Bone marrow (tissue), 2 donors: ENCODE measurements at places on chromosomes 5 and 9.

DNA sequence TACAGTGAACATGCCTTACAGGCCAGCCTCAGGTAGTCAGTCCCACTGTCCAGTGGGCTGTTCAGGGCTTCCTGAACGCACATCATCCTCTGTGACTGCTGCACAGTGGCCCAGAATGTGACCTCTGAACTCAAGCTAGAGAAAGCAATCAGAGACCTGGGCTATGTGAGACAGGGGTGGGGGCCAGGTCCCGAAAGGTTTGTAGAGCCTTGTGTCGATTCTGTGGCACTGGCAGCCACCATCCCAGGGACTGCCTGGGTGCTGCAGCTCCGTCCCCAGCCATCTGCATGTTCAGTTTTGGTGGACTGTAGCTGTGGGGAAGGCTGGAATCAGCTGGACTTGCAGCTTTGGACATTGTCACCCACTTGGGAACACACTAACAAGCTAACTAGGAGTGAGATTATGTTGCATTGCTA is 47.7 kb downstream of the MVB12B start:
- DNase-seq = no peak

GRCh38 chr9:70494221-70494620 is 79.8 kb upstream of the KLF9 start:
- DNase-seq = peak; percentile 54

DNA sequence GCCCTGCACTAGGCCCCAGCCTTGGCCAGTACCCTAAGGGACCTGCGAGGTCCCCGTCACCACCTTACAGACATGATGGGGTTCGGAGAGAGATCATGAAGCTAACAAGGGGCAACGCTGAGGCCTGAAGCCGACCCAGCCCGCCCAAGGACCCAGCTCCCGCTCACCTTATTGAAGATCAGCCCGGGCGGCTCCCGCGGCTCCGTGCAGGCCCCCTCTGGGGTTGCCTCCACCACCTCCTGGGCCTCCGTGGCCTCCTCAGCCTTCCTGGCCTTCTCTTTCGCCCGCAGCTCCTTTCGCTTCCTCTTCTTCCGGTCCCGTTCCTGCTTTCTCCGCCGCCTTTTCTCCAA is 3.6 kb downstream of the SURF6 start:
- no peak for DNase-seq

GRCh38 chr9:110432253-110432652 is 94.6 kb upstream of the TXNDC8 start:
- DNase-seq = no peak

GRCh38 chr5:10740384-10740783 is 20.6 kb downstream of the DAP start:
- no peak for DNase-seq

GRCh38 chr5:106392766-106393165 is 1278.0 kb downstream of the EFNA5 start:
- no peak for DNase-seq

GRCh38 chr9:104987743-104988142 is 59.8 kb upstream of the ABCA1 start:
- no peak for DNase-seq

- DNase-seq = no peak
Measured at GRCh38 chr5:36450229-36451014, 148.7 kb upstream of the RANBP3L start.

DNA sequence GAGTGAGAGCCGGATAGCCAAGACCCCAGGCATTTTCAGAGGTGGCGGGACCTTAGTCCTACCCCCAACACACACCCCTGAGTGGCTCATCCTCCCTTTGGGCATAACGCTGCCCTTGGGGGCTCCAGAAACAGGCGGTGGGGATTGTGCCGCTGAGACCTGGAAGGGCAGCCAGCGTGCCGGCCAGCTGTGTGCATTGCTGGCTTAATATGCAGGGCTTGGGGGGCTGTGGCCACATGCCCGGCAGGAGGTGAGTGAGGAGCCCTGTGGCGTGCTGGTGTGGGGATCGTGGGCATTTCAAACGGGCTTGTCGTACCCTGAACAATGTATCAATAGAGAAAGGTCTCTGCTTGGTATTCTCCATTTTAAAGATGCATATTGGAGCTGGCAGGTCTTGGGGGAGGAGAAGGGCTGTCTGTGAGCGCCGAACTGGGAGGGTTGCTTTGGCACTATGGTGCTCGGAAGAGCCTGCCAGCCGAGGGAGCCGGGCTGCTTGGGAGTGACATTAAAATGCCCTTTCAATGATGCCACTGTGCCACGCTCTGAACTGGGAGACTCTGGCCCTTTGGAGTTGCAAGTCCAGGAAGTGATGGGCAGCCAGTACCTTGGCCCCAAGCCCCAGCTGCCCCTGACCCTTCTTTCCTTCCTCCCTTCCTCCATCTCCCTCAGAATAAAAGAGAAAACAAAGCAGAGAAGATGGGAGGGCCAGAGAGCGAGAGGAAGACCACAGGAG is 11.2 kb upstream of the OLFM1 start:
- DNase-seq = no peak

GRCh38 chr5:43231977-43232376 is 40.0 kb downstream of the NIM1K start:
- no peak for DNase-seq

GRCh38 chr5:76303921-76304320 is 99.2 kb upstream of the IQGAP2 start:
- no peak for DNase-seq

GRCh38 chr9:83920469-83920926 is 734 bp downstream of the KIF27 start:
- DNase-seq = no peak

- no peak for DNase-seq
Measured at GRCh38 chr5:158609333-158610050, 490.2 kb downstream of the EBF1 start.

DNA sequence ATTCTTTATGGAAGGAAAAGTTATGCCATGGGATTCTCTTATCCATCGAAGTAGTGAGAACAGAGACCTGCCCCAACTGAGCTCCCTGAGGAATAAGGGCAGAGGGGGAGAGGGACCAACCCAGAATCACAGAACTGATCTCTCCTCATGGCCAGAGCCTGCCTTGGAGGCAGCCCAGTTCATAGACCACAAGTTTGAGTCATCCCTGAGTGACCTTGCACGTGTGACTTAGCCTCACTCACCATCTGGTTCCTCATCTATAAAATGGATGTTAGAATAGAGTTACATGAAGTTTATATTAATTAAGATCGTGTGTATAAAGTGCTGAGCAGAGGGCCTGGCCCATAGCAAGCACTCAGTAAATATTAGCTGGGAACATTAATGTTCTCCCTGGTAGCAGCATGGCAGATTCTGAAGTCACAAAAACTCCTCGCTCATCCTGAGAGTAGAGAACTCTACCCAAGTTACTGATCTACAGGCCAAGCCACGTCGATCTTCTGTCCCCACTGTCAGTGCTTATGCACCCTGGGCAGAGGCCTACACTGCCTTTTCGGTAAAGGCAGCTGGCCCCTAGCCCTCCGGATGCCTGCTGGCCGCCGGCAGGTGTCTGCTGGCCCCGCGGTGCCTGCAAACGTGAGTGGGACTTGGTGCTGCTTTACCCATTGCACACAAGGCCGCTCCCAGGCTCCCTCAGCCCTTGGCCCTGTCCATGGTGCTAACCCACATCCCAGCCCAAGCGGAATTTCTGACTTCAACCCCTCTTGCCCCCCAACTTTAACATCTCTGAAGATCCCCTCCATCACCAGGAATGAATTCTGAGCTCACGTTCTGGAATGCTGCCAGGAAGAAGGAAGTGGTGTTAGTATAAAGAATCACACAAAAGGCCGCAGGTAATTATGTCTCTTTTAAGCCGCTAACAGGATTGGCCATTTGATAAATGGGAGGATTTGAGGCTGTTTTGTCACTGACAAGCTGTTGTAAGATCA is 61.1 kb upstream of the ARAP3 start:
- no peak for DNase-seq

DNA sequence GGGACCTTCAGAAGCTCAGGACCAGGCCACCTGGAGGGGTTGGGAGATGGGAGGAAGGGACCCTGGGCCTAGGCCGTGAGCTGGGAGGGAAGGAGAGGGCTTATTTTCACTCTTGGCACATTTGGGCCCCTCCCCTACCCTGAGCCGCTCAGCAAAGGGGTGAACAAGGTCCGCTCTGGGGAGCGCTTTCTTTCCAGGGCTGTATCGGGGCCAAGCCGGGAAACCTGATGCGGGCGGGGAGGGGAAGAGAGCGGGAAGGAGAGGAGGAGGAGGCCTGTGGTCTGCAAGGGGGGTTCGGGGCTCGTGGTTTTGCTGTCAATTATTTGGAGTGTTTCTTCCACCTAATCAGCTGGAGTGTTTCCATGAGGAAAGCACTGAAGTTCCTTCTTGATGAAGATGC is 62.7 kb upstream of the RXRA start:
- DNase-seq = no peak

- no peak for DNase-seq
Measured at GRCh38 chr9:136024696-136025316, 63.6 kb upstream of the UBAC1 start.

DNA sequence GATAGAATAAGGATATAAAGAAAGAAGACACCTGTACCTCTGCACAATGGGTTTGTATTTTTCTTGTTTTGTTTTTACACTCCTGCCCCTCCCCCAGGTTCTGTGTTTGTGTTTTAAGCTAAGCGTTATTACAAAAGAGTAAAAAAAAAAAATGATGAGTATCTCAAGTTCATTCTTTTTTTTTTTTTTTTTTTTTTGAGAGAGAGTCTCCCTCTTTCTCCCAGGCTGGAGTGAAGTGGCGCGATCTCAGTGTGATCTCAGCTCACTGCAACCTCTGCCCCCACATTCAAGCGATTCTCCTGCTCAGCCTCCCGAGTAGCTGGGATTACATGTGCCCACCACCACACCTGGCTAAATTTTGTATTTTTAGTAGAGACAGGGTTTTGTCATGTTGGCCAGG is 29.4 kb upstream of the RAI14 start:
- no peak for DNase-seq

DNA sequence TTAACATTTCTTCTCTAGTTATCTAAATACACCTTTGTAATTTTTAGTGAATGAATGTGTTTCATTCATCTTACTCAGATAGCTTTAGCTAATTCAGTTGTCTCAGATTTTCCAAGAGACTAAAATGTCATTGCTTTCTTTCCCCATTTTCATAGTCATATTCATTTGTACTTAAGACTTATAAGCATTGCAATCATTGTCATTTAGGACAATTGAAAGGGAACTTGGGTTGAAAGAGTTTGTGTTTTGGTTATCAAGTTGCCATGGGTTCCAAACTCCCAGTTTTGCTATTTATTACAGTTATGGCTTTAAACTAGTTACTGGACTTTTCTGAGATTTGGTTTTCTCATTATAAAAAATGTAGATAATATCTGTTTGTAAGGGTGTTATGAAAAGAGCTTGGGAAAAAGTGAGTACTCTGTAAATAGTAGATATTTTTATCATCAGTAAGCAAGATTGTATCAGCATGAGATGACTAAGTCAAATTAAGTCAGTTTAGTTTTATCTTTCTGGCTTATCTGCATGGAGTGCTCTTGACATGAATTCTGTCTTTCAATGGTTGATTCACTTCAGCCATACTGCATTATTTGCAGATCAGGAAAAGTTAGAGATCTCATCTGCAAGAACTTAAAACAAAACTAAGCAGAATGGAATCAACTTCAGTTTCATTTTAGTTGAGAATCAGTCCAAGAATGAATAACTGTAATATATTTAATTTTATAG is 107.5 kb downstream of the PBX3 start:
- peak; percentile 15 for DNase-seq

DNA sequence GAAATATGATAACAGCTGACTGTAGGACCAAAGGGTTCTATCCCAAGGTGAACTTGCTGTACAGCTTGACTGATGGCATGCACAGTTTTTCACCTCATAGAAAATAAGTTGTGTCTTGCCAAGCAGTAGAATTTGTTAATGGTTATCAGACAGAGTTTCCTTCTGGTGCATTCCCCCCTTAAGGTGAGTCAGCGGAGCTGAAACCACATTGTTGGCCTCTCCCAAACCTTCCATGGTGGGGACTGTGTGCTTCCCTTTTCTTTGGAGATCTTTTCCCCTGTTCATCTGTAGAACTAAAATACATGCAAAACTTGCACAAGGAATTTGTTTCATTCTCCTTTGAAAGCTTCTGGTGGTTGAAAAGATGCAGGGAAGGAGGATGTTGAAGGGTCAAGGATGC is 179.8 kb downstream of the FGF1 start:
- DNase-seq = no peak

DNA sequence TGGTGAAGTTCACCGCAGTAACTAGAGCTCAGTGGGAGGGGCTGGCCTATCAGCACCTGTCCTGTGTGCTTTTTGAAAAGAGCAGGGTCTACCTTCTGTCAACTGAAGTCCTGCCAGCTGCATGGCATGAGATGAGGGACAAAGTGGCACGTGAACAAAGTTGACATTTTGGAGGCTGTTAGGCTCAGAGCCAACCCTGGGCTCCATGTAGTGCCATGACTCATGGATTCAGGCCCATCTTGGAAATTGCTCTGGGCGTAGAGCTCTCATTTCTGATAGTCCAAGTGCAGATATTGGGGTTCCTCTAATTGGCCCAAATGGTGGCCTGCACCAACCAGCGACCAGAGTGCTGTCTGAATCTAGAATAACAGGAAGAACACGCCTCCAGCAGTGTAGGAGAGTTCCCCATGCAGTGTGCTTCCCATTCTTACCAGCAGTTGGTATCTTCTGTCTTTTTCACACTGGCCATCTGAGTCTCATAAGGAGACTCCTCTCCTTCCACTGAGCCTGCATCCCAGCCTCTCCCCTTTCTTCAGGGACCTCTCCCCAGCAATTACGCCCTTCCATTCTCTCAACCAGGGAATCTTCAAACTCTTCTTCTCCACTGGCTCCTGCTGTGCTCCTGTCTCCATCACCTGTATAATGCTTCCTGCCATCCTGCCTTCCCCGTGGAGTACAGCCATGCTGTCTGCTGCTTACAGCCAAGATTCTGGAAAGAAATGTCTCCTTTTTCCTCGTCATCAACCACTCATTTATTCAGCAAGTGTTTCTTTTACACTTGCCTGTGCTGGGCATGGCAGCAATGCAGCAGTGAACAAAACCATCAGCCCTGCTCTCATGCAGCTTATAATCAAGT is 30.4 kb downstream of the IRF1 start:
- peak; percentile 63 for DNase-seq

- DNase-seq = peak; percentile 42
Measured at GRCh38 chr5:134432677-134433359, 21.1 kb upstream of the CDKN2AIPNL start.
